Stimulated activated naive CD8-positive, alpha-beta T cell treated with anti-CD3 and anti-CD28 coated beads, Interleukin-15, Interleukin-2, amounts not matched to agents 100 U/mL and 50 U/mL, for 24 hours (primary cell): ENCODE measurements at places on chromosomes 2 and 18.

- no peak for DNase-seq
These were observed 1.2 kb upstream of the HES6 start for GRCh38 chr2:238240757-238241711.

DNA sequence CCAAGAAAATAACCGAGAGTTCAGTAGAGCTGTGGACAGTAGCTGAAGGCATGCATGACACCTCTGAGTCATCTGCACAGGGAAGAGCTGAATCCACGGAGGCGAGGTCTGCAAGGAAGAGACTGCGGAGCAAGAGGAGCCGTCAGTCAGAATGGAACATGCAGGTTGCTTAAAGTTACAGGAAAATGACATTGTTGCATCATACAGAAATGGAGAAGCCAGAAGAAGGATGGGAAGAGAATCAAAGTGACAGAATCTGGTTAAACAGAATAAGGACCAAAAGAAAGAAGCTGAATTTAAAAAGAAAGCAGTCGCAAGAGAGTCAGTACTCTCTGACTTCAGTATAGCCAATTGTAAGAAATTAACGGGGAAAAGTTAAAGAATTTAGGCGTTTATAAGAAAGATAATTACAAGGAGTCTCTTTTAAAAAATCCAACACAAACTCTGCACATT, 533.8 kb downstream of the ADCYAP1 start:
- no peak for DNase-seq

DNA sequence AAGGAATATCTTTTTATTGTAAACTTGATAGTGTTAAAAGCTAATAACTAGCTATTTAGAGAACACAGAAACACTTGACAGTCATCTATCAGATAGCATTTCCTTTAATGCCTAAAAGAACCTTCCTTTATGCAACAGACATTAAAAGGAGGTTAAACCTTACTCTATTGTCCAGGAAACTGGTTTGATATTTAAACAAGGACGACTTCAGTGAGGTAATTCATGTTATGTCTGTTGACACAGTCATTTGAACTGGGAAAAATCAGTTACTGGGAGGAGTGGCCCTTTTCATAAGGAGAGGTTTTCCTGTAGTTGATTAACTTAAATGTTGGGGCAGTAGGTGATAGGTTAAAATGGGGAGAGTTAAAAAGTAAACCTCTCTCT, 6.7 kb downstream of the TGIF1 start:
- DNase-seq: no peak

GRCh38 chr2:178629463-178629862, 149.2 kb downstream of the PLEKHA3 start:
- DNase-seq: no peak

GRCh38 chr2:143499061-143499460, 369.8 kb downstream of the ARHGAP15 start:
- no peak for DNase-seq

GRCh38 chr18:32542221-32542798, 71.6 kb upstream of the GAREM1 start:
- DNase-seq: no peak

- no peak for DNase-seq
These were observed 67.8 kb downstream of the EIF5B start for GRCh38 chr2:99404797-99405669.

GRCh38 chr18:24068945-24069693, 54.6 kb downstream of the TTC39C start:
- DNase-seq: no peak

DNA sequence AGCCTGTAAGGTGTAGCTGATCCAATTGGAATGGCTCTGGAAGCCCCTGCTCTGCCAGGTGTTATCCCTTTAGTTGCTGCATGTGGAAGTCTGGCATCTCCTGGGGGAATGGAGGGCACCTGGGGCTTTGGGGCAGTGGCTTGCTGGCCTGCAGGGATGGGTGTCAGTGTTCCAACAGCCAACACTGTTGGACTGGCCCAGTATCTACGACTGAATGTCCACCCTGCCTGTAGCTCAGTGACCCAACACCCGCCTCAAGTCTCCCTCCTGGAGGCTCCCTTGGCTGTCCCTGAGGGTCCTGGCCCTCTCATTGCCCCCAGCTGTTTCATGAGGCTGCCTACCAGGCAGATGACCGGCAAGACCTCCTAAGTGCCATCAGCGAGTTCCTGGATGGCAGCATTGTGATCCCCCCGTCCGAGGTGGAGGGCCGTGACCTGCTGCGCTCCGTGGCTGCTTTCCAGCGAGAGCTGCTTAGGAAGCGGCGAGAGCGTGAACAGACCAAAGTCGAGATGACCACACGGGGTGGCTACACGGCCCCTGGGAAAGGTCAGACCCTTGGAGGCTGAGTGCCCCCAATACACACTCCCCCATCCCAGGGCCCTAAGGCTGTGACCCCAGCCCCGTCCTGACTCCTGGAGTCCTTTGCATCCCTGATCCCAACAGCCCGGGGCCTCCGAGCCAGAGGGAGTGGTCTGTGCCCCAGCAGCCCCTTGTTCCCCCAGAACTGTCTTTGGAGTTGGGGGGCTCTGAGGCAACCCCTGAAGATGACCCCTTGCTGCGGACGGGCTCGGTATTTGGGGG, 7.7 kb downstream of the SLC4A3 start:
- DNase-seq: no peak

DNA sequence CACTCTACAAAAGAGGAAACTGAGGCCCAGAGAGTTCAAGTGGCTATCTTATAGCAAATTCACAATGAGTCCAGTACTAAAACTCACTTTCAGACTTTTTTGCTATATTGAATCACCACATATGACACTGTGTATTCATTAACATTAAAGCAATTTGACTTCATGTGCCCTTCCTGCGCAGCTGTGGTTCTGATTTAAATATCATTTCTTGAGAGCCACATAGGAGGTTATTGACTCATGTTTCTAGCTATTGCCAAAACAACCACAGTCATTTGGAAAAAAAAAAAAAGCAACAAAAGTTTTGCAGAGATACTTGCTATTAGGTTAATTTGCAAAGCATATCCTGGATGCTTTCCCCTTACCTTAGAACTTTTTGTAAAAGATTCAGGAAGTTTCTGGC, 341.2 kb downstream of the PIK3C3 start:
- DNase-seq: no peak

- no peak for DNase-seq
These were observed 246.4 kb downstream of the CDH20 start for GRCh38 chr18:61579581-61579980.

GRCh38 chr2:238127165-238128060, 11.1 kb upstream of the KLHL30 start:
- DNase-seq: peak; percentile 29

- no peak for DNase-seq
These were observed 50.7 kb upstream of the ACAA2 start for GRCh38 chr18:49863769-49864621.

DNA sequence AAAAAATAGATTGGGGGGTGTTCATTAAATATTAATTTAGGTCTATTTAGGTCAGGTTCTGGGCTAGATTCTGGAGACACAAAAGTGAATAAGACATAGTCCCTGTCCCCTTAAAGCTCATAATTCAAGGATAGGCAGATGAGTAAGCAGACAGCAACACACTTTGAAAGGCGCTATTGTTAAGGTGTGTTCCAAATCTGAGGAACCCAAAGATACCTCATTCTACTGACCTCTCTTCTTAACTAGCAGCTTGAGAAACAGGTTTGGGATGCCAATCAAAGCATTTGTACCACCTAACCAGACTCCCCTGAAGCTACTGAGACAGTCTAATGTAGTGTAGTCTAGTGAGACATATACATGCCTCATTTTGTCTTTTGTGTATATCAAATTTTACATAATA, 34.8 kb downstream of the SEMA4F start:
- DNase-seq: no peak

- DNase-seq: no peak
These were observed 285.1 kb downstream of the SLC4A3 start for GRCh38 chr2:219912491-219912921.

DNA sequence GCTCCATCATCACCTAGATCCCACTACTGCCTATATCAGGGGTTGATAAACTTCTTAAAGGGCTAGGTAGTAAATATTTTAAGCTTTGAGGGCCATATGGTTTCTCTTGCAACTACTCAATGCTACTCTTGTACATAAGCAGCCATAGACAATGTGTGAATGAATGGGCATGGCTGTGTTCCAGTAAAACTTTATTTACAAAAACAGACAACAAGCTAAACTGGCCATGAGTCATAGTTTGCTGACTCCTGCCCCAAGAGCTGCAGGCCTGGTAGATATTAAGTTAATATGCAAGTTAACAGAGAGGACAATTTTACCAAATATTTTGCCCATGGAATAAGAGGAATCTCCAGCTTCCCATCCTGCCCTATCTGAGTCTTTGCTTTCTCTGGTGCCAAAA, 29.8 kb upstream of the MYO3B start:
- no peak for DNase-seq

DNA sequence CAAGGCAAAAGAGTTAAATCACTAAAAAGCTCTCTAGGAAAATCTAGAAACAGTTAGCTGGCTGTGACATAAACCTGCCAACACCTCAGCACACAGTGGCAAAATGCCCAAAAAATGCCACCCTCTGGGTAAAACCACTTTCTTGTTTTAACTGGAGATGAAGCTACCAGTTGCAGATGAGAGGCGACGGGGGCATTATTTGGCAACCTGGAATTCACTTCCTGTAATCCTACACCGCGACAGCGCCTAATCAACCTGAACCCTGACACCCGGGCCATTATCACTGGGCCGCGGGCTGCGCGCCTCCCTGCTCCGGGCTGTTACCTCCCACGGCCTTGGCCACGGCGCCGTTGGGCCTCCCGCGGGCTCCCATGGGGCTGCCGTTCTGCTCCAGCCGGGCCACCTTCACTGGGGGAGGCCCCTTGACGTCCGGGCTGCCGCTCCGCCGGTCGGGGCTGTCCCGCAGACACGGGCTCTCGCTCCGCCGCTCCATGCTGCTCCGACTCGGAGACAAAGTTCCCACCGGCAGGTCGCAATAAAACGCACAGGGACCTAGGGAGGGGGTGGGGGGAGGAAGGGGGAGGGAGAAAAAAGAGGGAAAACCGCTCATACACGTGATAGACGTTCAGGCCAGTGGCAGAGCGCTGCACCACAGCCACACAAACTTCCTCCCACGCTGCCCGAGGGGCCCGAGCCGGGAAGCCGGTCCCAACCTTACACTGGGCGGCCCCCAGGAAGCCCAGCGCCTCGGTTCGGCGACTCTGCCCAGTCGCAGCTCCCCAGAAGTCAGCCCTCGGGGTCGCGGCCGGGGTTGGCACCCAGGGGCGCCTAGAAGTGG, 2.0 kb downstream of the SATB2 start:
- DNase-seq: no peak

GRCh38 chr2:55364189-55365055, 55.2 kb downstream of the CCDC88A start:
- no peak for DNase-seq

DNA sequence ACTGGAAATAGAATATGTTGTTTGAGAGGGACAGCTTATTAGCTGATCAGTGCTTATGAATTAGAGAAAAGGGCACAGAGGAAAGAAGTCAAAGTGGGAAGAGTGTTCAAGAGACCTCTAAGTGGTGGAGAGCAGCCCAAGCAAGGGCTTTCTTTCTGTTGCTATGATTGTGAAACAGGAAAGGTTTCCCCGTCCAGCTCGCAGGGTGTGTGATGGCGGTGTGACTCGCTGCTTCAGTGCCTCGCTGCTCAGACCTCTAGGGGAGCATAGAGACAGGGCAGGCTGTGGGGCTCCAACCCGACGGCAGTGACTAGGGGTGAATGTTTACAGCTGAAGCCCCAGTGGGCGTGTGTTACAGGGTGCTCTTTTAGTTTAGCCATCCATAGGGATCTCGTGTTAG, 166.5 kb upstream of the COPS8 start:
- DNase-seq: no peak
